Amniotic epithelial cell (primary cell): ENCODE measurements at places on chromosomes 1 and 21.
A peak's percentile ranks its signal among the peaks of the same experiment; 100 is the strongest.

DNA sequence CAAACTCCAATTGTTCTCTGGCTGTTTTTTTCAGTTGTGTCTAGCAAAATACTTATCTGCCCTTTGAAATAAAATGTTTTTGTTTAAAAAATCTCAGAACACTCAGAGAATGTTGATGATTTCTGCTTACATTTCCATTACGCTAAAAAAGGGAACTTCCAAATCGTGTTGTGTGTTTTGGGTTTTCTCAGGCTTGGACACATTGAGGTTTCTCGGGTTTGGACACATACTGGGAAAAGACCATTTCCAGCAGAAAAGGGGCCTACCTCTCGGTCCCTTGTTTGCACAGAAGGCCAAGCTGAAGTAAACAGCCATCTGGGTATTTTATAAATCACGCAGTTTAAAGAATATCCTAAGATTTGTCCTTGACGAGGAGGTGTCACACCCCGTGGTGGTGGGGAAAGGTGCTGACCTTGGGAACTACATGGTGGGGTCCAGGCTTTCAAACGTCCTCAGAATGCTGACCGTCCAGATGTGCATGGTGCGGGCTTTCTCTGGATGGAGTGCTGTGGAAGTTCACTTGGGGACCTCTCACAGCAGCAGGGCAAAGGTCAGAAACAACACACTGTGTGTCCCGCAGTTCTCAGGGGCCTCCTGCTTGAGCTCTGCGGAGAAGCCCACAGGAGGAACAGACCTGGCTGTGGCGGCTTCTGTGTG, 67.8 kb downstream of the SLC37A1 start:
- no peak for DNase-seq

- DNase-seq = no peak
These were observed 7.0 kb upstream of the POU3F1 start for GRCh38 chr1:38053416-38054091.

GRCh38 chr1:200971428-200971903, 52.0 kb downstream of the KIF21B start:
- DNase-seq = no peak

GRCh38 chr1:26351590-26352337, 2.2 kb downstream of the CRYBG2 start:
- DNase-seq = peak; percentile 64

DNA sequence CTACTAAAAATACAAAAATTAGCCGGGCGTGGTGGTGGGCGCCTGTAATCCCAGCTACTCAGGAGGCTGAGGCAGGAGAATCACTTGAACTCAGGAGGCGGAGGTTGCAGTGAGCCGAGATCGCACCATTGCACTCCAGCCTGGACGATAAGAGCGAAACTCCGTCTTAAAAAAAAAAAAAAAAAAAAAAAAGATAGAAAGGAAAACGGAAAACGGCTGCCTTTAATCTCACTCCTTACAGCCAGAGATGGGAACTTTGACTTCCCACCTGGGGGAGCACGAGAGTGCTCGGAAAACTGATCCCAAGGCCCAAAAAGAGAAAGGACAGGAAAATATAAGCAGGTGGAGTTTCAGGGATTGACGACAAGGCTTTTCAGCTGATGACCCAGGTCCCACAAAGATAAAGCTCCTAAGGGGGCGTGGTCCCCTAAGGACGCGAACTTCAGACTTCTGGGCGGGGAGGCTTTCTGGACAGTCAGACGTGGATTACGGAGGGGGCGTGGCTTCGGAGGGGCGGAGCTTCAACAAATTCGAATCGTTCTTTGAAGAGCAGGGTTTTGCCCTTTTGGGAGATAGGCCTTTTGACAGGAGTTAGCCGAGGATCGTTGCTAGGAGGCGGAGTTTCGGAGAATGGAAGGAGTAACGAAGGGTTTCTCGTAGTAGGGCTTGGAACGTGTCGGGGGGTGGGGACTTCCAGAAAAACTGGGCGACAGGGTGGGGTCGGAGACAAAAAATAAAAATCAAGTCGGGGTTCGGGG, 958 bp upstream of the CKS1B start:
- peak; percentile 95 for DNase-seq

GRCh38 chr1:12692967-12693782, 22.7 kb upstream of the AADACL3 start:
- no peak for DNase-seq

DNA sequence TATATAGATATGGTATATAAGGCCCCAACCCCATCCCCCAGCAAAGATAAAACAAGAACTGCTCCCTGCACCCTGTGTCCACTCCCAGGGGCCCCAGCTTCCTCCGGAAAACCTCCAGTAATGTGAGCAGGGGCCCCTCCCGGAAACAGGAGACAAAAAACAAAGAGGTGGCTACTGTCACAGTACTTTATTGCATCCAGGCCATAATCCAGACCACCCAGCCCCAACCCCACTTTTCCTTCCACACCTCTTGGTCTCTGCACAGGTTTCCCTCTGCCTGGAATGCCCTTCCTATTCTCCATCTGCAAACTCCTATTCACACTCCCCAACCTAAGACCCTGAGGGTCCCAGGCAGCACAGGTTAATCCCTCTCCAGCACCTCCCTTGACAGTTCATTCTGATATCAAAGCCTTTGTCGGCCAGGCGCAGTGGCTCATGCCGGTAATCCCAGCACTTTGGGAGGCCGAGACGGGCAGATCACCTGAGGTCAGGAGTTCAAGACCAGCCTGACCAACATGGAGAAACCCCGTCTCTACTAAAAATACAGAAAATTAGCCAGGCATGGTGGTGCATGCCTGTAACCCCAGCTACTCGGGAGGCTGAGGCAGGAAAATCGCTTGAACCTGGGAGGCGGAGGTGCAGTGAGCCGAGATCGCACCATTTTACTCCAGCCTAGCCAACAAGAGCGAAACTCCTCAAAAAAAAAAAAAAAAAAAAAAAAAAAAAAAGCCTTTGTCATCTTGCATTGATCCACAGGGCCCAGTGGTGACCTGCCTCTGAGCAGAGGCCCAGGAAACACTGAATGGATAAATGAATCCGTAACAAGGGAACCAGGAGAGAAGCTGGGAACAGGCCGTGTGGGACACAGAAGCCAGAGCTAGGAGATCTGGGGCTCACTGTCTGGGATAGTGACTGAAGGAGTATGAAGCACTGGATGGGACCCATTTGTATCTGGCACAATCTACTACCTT, 2.3 kb upstream of the AUNIP start:
- no peak for DNase-seq

DNA sequence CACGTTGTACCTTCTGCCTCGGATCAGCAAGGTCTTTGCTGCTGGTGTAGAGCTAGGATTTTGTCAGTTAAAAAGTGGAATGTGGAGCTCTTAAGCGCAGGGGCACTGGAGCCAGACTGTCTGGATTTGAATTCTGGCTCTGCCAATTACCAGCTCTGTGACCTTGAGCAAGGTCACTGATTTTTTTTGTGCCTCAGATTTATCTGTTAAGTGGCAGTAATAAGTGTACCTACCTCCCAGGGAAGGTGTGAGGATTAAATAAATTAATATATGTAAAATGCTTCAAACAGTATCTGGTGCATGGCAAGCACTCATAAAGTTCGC, 40.3 kb downstream of the UBE2U start:
- no peak for DNase-seq

DNA sequence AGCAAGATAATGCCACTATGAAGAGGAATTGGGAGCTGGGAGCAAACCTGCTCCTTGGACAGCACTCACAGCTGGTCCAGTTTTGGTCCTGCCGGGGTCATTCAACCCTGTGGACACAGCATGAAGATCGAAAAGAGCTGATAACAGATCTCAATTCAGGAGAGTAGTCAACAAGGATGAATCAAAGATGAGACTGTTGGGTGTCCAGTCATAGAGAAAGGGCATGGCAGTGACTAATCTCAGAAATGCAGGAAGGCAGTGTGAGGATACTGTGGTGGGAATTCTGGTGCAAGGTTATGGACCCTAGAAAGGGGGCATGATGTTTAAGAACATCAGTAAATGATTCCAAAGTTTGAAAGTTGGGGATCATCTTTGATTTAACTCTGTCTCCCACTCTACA, 261.4 kb upstream of the ZP4 start:
- no peak for DNase-seq

DNA sequence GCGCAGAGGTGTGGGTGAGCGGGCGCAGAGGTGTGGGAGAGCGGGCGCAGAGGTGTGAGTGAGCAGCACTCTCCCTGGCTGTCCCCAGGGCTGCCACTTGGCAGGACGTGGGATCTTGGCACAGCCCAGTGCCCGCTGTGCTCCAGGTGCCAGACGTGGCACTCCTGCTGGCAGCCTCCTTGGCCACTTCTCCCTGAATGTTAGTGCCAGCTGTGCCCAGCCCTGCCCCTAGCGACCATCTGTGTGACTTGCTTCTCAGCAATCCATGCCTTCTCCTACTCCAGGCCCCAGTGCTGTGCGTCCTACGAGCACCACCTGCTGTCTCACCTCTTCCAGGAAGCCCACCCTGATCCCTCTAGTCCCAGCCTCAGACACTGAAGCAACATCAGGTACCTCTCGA, 30.5 kb downstream of the KRTAP10-1 start:
- DNase-seq = no peak

DNA sequence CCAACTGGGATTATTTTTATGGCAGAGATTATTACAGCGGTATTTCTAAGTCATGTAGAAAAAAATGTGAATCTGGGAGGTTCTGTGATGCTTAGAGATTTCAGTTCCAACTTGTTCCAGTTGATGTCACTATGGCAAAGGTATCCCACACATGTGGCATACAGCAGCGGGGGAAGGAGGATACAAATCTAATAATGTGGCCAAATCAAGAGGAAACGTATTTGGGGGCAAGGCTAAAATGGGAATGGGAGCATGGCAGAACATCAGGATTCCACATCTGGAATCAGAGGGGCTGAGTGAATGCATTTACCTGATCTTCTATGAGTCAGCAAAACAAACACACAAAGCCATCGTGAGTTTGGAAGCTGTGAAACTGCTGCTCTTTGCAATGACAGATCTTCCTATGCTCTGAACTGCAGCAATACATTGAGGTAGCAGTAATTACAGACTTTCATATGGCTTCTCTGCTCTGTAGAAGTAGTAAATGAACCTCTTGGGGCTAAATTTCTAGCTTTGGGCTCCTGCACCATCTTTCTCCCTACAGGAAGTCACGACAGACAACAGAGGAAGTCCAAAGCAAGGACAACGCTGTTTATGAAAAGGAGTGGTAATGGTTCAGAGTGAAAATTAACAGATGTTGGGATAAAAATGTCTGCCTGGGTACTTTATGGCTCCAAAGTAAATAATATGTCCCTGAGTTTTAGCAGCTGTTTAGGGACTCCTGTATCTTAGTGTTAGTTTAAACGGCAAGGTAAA, 55.5 kb downstream of the GABPA start:
- peak; percentile 49 for DNase-seq

DNA sequence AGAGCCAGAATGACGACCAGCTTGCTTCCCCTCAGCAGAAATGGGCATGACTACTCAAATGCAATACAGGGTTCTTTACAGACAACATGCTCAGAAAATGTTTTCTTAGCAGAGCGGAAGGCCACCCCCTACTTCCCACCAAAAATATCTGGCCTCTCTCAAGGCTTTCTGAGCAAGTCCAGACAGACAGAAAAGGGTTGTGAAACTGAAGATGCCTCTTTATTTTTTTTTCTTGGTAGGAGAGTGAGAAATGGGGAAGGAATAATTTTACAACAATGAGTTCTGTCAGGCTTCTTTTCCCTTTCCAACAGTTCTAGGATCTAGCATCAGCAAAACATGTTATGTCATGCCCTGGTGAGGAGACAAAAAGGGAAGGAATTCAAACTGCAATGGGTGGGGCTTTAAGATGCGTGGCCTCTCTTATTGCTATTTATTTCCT, 172.0 kb upstream of the CAMK1G start:
- DNase-seq = peak; percentile 67

DNA sequence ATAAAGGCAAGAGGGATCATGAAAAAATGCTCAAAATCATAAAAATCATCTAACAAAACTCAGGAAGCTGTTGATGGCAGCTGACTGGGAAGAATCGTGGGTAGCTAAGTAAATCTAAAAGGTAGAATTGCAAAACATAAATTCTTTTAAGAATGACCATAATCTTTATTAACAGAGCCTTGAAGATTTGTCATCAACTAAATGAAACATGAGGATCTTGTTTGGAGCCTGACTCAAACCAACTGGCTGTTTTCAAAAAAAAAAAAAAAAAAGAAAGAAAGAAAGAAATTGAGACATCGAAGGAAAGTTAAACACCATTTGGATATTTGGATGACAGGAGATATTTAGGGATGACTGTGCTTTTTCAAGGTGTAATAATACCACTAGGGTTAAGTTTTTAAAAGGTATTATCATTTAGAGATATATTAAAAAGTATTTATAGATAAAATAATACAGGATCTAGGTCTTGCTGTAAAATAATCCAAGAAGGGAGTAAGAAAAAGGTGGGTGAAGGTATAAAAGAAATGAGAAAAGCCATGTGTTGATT, 48.6 kb downstream of the CD34 start:
- DNase-seq = peak; percentile 81

DNA sequence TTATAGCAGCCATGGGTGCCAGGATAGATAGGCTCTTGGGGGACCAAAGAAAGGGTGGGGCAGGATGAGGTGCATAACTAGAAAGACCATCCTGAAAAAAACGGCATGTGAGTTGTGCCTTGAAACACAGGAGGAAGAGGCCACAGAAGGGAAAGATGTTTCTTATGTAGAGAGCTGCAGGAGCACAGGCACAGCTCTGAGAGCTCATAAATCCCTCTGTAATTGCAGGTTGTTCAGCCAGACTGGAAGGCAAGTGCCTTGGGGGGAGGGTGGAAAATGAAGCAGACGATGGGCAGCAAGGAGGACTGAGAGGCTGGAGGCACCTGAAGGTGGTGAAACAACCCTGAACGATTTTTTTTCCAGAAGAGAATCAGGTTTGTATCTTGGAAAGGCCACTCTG, 170.7 kb downstream of the NR5A2 start:
- no peak for DNase-seq

DNA sequence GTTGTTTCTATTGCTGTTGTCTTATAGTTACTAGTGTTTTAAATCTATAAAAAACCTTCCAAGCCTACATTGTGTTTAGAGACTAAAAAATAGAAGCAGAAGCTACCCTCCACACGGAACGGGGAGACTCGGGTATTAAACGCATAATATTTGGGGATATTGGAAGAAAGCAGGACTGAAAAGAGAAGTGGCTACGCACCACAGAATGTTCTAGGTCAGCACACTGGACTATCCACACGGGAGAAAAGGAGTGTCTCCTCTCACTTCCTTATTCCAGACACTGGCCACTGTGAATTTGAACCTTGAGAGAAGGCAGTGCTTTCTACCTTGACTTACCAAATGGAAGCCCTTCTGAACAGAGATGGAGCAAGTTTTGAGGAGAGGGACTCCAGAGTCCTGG, 1.0 kb upstream of the OR10J4 start:
- DNase-seq = no peak

GRCh38 chr1:33655496-33655895, 183.1 kb downstream of the ZSCAN20 start:
- DNase-seq = no peak

DNA sequence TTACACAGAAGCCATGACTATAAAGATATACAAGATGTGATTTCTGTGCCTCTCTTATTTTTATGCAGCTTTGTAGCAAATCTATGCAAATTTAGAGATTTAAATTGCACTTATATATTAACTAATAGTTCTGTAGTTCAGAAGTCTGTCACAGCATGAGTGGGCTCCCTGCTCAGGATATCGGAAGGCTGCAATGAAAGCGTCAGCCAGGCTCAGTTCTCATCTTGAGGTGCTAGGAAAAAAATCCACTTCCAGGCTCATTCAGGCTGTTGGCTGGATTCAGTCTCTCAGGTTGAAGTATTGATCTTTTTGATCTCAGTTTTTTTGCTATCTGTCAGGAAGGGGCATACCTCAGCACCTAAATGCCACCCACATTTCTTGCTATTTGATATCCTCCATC, 487.4 kb upstream of the DEPDC1 start:
- DNase-seq = no peak

- DNase-seq = no peak
These were observed 156.3 kb downstream of the C1orf94 start for GRCh38 chr1:34332996-34333395.
